K562 (cell line): ENCODE measurements at places on chromosomes 11 and 22. TPM values are rescaled to one million over a fixed set of nuclear protein-coding genes. Genes with fewer than 3 reads are reported as not detected.
A peak's percentile ranks its signal among the peaks of the same experiment; 100 is the strongest.

TBX10 gene
- not detected in 2 replicates for total RNA-seq

- peaks cover 19% of the 10 kb centered on the region for H3K4me1 ChIP-seq
- H3K36me3 ChIP-seq, result no peaks in the 10 kb centered on the region
- no peak overlapping the region for H3K27ac ChIP-seq
- no peak for DNase-seq
Measured at GRCh38 chr11:92224054-92224406, 588 bp upstream of the FAT3 start.

GRCh38 chr11:72350752-72351151 lies 83.6 kb downstream of the CLPB start:
- no peaks in the 10 kb centered on the region for H3K27me3 ChIP-seq
- H3K4me1 ChIP-seq, result no peaks in the 10 kb centered on the region; the same call in 1 of the 2 replicates
- no peak overlapping the region for H3K4me3 ChIP-seq
- peaks cover 9% of the 10 kb centered on the region; the same call in 2 of the 3 replicates for H3K36me3 ChIP-seq
- no peak for DNase-seq

DNA sequence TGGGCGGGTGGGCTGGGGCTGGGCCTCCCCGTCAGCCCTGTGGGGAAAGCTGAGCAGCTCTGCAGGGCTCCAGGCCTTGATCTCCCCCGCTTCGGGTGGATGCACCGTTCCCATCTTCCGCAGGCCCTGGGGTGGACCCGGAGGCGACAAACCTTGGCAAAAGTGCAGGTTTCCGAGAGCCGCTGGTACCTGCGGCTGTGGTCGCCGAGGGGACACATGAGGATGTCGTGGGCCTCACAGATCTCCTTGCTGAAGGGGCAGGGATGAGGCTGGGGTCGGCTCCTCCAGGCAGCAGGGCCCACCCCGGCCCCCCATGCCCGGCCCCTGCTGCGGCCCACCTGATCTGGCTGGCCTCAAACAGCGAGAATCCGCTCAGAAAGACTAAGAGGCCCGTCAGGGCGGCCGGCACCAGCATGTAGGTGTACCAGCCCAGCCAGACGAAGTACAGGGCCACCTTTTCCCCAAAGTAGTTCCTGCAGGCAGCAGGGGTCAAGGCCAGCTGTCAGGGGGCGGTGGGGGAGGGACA lies 11.8 kb downstream of the ANO9 start:
- H3K4me3 ChIP-seq, result no peak overlapping the region
- DNase-seq, result no peak
- no peaks in the 10 kb centered on the region for H3K27me3 ChIP-seq
- no peaks in the 10 kb centered on the region for H3K4me1 ChIP-seq
- no peak overlapping the region for H3K27ac ChIP-seq

DNA sequence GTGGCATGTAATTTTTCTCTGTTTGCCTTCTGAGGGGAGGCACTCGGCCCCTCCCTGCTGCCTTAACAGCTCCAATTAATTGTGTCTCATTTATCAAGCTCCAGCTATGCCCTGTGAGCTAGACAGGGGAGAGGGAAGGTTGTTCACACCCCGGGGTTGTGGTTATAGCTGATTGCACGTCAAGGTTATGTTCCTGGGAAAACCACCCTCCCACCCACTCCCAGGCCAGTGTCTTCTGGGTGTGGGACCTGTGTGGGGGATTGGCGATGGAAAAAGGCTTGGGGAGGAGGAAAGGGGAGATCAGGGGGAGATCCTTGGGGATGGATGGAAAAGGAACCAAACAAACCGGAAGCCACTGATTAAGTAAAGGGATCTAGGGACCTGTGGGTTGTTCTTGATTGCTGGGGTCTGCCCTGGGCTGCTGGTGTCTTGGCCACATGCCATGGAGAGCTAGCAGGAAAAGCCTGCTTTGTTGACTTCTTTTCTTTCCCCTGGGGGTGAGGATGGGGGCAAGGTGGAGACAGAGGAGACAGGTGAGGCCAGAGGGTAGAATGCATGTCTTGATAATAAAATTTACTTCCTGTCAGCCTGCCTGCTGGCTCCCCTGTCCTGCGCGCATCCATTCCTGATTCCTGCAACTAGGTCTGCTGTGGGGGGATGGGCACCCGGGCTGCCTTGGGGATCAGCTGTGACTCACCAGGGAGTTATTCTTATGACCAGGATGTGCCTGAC lies 13.5 kb upstream of the SORL1-AS1 start:
- no peak overlapping the region for H3K4me3 ChIP-seq
- peaks cover 24% of the 10 kb centered on the region for H3K27me3 ChIP-seq
- no peaks in the 10 kb centered on the region for H3K36me3 ChIP-seq
- peak; percentile 16 for DNase-seq
- H3K27ac ChIP-seq, result no peak overlapping the region
- H3K4me1 ChIP-seq, result no peaks in the 10 kb centered on the region; the same call in 1 of the 2 replicates

DNA sequence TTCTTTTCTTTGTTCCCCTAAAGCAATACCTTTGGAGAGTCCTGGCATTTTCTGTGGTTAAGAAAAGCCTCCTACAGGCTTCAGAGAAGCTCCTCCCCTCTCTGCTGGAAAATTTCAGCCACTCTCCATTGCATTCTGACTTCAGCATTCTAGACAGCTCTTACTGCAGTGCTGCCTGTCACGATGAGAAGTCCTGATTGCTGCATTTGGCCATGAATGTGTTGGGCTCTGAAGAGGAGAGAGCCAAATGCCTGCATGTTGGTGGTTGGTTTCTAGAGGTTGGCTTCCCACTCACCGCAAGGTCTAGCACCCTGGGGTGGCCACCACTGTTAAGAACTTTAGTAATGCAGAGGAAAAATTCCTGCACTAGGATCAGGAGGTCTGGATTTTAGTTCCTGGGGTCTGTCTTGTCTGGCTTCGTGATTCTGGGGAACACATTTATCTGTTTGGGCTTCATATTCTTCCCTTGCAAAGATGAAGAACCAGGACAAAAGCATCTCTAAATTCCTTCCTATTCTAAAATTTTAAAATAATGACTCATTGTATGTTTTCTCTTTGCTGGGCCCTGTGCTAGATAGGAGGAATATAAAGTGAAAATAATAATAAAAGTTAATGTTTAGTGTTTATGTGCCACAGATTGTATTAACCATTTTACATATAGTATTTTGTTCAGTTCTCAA lies 38.1 kb downstream of the COA4 start:
- no peaks in the 10 kb centered on the region for H3K4me1 ChIP-seq
- no peaks in the 10 kb centered on the region for H3K27me3 ChIP-seq
- H3K27ac ChIP-seq, result no peak overlapping the region
- DNase-seq, result no peak
- no peak overlapping the region for H3K4me3 ChIP-seq

LRRC74B gene
- total RNA-seq, result not detected in 2 replicates

PLXNB2 gene
- total RNA-seq, result 45.1 and 48.0 TPM in 2 replicates

GRCh38 chr11:45853332-45854219 lies 6.3 kb downstream of the CRY2 start:
- peaks cover 2% of the 10 kb centered on the region for H3K4me1 ChIP-seq
- H3K4me3 ChIP-seq, result no peak overlapping the region
- H3K27me3 ChIP-seq, result no peaks in the 10 kb centered on the region
- DNase-seq, result peak; percentile 7

OR2AG1 gene
- not detected in 2 replicates for total RNA-seq

KRTAP5-9 gene
- total RNA-seq, result not detected in 2 replicates

GRCh38 chr11:72552399-72552910 lies 118.1 kb upstream of the CLPB start:
- H3K27ac ChIP-seq, result no peak overlapping the region
- H3K27me3 ChIP-seq, result peaks cover 43% of the 10 kb centered on the region
- H3K4me1 ChIP-seq, result no peaks in the 10 kb centered on the region
- DNase-seq, result no peak
- no peak overlapping the region for H3K4me3 ChIP-seq

GRCh38 chr11:108672113-108672512 lies 7.2 kb downstream of the DDX10 start:
- H3K27me3 ChIP-seq, result no peaks in the 10 kb centered on the region
- H3K4me3 ChIP-seq, result no peak overlapping the region
- DNase-seq, result peak; percentile 19
- H3K36me3 ChIP-seq, result peaks cover 73% of the 10 kb centered on the region
- H3K4me1 ChIP-seq, result peaks cover 12% of the 10 kb centered on the region; the same call in 2 of the 3 replicates

DNA sequence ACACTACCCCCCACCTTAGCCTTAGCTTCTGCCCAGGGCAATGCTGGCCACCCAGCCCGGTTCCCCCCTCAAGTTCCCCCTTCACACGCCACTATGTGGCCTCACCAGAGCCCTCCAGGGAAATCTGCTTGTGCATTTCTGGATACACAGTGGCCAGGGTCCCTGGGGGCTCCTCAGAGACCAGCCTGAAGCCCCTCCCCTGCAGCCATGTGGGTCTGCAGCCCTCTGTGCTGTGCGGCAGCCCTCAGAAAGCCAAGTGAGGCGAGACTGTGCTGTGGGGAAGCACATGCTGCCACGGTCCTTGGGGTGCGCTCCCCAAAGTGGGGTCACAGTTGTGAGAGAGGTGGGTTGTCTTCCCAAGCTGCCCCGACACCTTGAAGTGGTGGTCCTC lies 2.1 kb upstream of the PLXNB2 start:
- no peak for DNase-seq
- no peak overlapping the region for H3K27ac ChIP-seq
- peaks cover 86% of the 10 kb centered on the region for H3K4me1 ChIP-seq
- H3K4me3 ChIP-seq, result no peak overlapping the region
- H3K27me3 ChIP-seq, result no peaks in the 10 kb centered on the region

F2 gene
- total RNA-seq, result 0.16 and 0.22 TPM in 2 replicates

DNA sequence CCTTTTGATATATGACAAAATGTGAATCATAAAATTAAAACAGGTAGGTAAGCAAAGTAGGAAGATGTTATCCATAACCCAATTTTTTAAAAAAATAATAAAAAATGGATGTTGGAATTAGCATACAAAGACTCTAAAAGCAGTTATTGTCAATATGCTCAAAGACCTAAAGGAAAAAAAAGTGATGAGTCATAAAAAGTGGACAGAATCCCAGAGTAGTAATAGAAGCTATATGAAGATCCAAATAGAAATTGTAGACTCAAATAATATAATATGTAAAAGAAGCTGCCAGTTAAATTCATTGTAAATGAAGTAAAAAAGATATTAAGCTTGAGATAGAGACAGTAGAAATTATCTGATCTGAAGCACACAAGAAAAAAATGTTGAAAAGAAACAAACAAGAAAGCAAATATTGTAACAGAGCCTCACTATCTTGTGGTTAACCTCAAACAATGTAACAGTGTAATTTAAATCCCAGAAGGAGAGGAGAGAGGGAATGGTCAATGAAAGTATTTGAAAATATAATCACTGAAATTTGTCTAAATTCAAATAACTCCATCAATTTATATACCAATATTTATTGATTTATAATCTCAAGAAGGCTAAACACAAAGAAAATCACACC lies 773.4 kb upstream of the RAG2 start:
- no peak overlapping the region for H3K4me3 ChIP-seq
- H3K4me1 ChIP-seq, result no peaks in the 10 kb centered on the region
- no peak for DNase-seq
- no peak overlapping the region for H3K27ac ChIP-seq
- H3K27me3 ChIP-seq, result no peaks in the 10 kb centered on the region

DNA sequence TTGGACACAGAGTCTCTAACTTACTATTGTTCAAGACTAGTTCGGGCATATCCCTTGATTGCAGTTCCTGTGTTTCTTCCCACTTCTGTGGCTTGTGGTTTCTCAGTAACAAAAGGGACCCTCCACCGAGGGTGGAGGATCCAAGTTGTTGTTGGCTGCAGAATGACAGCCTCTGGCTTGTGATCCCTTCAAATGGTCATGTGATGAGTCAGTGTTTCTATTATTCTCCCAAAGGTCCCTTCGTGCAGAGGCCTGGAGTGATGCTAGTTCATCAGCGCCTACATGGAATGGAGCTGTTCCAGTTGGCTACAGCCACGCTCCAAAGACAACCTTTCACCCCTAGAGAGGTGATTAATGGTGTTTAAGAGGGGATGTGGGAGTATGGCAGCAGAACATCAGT lies 2.6 kb upstream of the VWCE start:
- no peak overlapping the region for H3K4me3 ChIP-seq
- H3K27me3 ChIP-seq, result no peaks in the 10 kb centered on the region
- H3K4me1 ChIP-seq, result peaks cover 25% of the 10 kb centered on the region
- no peak overlapping the region for H3K27ac ChIP-seq

C11orf21 gene
- total RNA-seq, result 2.1 and 2.6 TPM in 2 replicates

- no peaks in the 10 kb centered on the region; the same call in 2 of the 3 replicates for H3K4me1 ChIP-seq
- H3K27ac ChIP-seq, result no peak overlapping the region
- H3K27me3 ChIP-seq, result no peaks in the 10 kb centered on the region
- no peaks in the 10 kb centered on the region for H3K36me3 ChIP-seq
- DNase-seq, result no peak
- H3K4me3 ChIP-seq, result no peak overlapping the region
Measured at GRCh38 chr11:46952553-46952952, 16.0 kb downstream of the CSTPP1 start.

FAM227A gene
- 1.2 and 1.4 TPM in 2 replicates for total RNA-seq

DNA sequence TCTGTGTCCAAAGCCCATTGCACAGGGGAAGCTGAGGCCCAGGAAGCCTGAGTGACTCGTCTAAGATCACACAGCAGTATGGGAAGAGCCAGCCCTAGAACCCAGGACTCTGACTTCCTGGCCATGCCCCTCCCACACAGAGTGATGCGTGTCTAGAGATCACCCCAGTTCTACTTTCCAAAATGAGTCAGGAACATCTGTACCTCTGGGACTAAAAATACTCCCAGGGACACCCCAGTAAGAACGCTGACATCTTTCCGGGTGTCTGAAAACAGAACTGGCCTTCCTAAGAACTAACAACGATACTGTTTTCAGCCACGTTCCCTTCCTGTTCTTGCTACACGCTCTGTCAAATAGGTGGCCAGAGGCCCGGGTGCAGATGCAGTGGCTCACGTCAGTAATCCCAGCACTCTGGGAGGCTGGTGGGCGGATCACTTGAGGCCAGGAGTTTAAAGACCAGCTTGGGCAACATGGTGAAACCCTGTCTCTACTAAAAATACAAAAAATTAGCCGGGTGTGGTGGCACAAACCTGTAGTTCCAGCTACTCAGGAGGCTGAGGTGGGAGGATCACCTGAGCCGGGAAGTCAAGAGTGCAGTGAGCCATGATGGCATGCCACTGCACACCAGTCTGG lies 21.7 kb upstream of the PDGFB start:
- no peaks in the 10 kb centered on the region for H3K36me3 ChIP-seq
- H3K27ac ChIP-seq, result 0 out of 3 replicates have a peak overlapping the region, but pooled peaks have one; percentile 1
- H3K4me1 ChIP-seq, result peaks cover 12% of the 10 kb centered on the region; the same call in 2 of the 3 replicates

GRCh38 chr11:13767471-13767870 lies 99.0 kb downstream of the FAR1 start:
- DNase-seq, result peak; percentile 33
- H3K4me1 ChIP-seq, result no peaks in the 10 kb centered on the region; the same call in 2 of the 3 replicates
- no peaks in the 10 kb centered on the region for H3K36me3 ChIP-seq
- H3K27ac ChIP-seq, result no peak overlapping the region
- H3K27me3 ChIP-seq, result 0 out of 2 replicates have a peak, but pooled peaks cover 5% of the 10 kb centered on the region

DNA sequence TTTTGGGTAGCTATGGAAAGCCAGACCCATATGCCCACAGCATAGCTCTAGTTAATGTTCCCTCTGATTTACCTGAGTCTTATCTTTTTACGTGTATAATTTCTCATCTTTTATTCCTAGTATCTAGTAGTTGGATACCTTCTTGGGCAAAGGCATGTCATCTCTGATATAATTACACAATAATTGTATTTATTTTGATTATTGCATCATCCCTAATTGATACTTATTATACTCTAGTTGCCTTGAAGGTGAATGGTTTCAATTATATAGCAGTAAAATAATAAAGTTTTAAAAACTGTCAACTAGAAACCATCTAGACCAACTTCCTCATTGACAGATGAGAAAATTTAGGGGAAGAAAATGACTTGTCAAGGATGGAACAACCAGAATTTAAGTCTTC lies 347.3 kb downstream of the SOX6 start:
- no peaks in the 10 kb centered on the region for H3K27me3 ChIP-seq
- H3K36me3 ChIP-seq, result no peaks in the 10 kb centered on the region
- no peak overlapping the region for H3K4me3 ChIP-seq
